NCI-H1417 treated with DMSO at 0.1 percent for 48 hours (cell line): ENCODE measurements at places on chromosomes 1 and 21.

GRCh38 chr1:91924146-91924545, 25.1 kb upstream of the BRDT start:
- DNase-seq = no peak

- DNase-seq = no peak
Observed at GRCh38 chr1:27980216-27980845, 20.6 kb downstream of the XKR8 start.

GRCh38 chr1:7610106-7610731, 160.9 kb upstream of the VAMP3 start:
- DNase-seq = no peak

GRCh38 chr21:26849428-26850115, 4.4 kb upstream of the ADAMTS1 start:
- DNase-seq = no peak

DNA sequence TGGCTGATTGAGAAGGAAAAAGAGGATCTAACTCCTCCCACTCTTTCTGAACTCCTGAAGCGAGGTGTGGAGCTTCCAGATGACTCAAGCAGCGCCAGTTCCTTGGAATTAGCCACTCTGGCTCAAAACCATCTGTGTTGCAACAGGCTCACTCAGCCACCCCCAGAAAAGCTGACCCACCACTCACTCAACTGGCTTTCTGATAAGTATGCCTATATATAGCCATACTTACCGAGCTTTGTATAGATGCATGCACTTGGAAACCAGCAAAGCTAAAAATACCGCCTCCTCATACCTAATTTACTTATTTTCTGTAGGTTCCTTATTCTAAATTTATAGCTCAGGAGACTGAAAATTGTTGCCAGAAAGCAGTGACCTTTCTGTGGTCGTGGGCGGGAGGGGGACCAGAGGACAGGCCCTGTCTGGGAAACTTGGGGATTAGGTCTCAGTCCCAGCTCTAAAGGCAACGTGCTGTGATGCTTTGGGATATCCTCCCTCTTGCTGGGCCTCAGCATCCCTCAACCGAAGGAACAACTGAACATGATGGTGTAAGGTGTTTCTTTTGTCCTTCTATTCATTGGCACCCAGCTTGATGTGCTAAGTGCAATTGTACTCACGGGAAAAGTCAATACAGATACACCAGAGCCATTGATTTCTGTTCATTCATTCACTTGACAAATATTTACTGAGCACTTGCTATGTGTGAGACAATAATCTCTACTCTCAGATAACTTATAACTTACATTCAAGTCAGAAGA, 65.7 kb downstream of the NENF start:
- no peak for DNase-seq

DNA sequence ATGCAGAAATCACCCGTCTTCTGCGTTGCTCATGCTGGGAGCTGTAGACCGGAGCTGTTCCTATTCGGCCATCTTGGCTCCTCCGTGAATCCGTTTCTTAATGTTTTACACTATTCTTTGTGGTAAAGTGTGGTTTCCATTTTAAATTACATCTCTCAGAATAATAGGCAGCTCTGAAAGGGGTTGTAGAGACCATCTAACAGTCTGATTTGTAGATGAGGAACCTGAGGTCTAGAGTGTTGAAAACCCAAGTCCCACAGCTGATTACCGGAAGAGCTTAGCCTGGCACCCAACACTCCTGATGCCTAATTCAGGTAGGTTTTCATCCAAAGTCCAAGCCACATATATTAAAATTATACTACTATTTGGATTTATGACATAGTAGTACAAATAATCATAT, 144.0 kb downstream of the LEPR start:
- no peak for DNase-seq
